ENCODE measurements at places on chromosomes 13 and 19. TPM values are rescaled to one million over a fixed set of nuclear protein-coding genes. Genes with fewer than 3 reads are reported as not detected.

Gene FCER2
- total RNA-seq = 3.8 TPM

Gene KCNJ14
- total RNA-seq = 2.1 TPM

Gene METTL21C
- not detected for total RNA-seq

Gene FARP1
- 0.82 TPM for total RNA-seq

Gene RUBCNL
- total RNA-seq = 0.30 TPM

Gene LYL1
- 9.1 TPM for total RNA-seq

Gene LSR
- total RNA-seq = 29.3 TPM

Gene TYROBP
- 51.6 TPM for total RNA-seq

Gene MCOLN1
- 49.2 TPM for total RNA-seq

Gene SOX21
- total RNA-seq = not detected

Gene SGCG
- not detected for total RNA-seq

DNA sequence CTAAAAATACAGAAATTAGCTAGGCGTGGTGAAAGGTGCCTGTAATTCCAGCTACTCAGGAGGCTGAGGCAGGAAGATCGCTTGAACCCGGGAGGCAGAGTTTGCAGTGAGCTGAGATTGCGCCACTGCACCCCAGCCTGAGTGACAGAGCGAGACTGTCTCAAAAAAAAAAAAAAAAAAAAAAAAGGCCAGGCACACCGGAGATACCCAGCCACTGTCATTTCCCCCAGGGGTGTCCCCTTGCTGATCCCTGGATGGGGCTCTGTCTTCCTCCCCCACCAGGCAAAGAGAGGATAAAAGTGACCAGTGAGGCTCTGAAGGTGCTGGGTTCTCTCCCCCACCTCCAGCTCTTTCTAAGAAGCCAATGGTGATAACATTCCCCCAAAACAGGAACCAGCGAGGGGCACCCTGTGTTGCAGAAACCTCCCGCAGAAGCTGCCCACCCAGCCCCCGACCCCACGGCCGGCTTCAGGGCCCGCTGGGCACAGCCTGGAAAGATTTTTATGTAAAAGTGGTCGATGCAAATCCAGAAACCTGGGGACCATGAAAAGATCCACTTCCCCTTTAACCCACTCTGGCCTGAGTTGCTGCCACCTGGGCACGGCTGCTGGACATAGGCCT, 61.4 kb upstream of the KLF2 start:
- no peak for DNase-seq

DNA sequence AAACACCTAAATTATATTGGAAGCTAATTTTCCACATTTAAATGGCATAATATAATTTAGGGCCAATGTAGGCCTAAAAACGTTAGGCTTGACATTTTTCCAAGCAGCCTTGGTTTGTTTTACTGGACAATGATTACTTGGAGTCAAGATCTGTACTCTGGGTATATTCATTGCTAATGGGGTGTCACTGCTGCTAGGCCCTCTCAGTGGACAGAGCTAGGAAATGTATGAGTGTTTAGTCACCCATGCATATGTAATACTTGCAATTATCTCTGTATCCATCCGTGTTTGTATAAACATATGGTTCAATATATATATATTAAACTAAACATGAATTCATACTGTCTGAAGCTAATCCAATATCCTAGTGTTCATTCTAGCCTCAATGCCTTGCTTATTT, 598.1 kb downstream of the DCT start:
- DNase-seq = no peak

DNA sequence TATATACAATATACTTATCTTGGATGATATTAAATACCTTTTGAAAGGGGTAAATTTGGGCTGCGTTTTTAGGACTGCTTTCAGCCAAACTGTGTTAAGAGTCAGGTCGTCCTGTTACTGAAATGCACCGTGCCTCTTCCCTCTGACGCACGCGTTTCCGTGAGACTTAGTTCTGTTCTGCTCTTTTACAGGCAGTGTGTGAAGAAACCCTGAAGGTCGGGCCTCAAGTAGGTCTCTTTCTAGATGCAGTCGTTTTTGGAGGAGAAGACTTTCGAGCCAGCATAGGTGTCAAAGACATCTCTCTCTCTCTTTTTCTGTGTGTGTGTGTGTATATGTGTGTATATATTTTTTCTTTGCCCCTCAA, 107.0 kb downstream of the ZIC5 start:
- DNase-seq = no peak

- DNase-seq = no peak
Measured at GRCh38 chr13:40407567-40407966, 258.9 kb downstream of the FOXO1 start.

DNA sequence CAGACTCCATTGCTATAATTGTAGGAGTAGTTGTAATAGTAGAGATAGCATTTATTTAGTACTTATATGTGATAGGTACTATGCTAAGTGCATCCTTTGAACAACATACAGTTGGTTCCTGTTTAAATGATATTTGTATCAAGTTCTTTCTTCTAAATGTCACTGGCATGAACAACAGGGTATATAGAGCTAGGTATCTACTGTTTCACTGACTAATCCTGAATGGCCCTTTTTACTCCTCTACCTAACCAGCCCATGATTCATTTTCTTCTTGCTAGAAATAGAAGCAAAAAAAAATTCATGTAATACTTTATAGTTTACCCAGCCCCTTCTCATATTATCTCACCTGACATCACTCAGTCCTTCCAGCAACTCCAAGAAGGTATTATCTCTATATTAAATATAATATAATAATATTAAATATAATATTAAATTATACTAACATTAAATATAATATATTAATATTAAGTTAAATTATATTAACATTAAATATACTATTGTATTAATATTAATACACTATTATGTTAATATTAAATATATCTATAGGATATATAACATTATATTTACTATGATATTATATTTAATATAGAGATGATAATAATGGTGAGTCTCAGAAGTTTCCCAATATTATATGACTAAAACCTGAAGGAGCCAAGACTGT, 74.2 kb downstream of the FRY start:
- no peak for DNase-seq

- DNase-seq = no peak
Measured at GRCh38 chr13:94515374-94515773, 35.9 kb upstream of the DCT start.

DNA sequence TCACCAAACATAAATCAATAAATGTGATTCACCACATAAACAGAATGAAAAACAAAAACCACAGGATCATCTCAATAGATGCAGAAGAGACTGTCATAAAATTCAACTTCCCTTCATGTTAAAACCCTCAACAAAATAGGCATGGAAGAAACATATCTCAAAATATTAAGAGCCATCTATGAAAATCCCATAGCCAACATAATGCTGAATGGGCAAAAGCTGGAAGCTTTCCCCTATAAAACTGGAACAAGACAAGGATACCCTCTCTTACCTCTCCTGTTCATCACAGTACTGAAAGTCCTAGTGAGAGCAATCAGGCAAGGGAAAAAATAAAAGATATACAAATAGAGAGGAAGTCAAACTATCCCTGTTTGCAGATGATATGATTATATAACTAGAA, 806.1 kb upstream of the MIR17HG start:
- no peak for DNase-seq

GRCh38 chr13:99421758-99422585, 79.3 kb upstream of the TM9SF2 start:
- no peak for DNase-seq

DNA sequence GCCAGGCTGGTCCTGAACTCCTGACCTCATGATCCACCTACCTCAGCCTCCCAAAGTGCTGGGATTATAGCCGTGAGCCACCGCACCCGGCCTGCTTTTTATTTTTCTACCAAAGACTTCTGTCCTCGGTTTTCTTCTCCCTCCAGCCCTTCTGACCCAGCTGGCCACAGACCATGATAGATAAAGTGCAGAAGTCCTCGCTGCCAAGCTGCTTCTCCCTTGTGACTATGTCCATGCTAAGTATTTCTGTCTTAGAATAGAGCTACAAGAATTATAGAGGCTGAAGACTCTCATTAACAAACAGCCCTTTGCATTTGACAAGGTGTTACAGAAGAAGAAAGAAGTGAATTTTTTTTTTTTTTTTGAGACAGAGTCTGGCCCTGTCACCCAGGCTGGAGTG, 15.4 kb upstream of the MAP3K10 start:
- no peak for DNase-seq

DNA sequence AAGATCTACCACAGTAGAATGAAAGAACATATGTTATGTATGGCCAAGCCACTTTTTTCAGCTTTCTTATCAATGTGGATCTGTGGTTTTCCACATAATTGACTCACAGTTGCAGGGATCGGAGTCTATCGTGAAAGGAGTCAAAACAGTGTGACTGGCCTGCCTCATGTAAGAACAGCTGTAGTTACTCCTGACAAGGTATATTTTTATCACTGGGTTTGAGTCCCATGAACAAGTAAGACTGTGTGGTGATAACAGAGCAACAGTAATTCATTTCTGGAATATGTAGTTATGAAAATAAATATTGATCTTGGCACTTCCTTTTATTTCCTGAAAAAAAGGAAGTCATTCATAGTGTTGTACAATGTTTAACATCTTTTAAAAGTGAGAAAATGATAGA, 416.6 kb downstream of the KLF12 start:
- no peak for DNase-seq

DNA sequence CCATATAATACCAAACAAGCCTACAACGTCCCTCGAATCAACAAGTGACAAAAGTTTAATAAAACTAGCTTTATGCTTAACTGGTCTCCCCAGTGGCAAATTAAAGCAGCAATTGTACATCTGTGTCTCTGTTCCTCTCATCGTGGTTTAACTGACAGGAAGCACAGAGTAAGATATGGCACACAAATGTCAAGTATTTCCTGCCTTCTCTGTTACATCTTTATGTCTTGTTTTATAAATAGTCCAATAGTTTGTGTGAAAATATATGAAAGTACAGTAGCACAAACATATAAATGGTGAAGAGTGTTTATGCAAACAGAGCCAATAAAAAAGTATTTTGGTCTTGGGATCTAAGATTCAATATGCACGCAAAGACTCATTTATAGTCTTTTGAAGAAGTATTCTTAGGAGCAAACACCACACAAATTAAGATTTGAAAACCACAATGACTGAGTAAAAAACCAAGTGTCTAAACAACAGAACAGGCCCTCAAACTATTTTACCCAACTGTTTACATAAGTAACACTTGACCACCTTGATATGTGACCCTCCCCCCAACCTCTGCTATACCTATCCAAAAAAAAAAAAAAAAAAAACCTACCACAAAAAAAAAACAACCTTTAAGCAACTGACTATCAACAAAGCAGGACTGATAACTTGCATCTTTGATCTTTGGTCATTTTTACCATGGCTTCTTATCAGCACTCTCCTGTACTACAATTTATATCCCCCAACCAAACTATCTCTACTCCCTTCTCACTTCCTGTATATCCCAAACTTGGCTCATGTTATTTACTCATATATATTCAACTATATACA, 14.0 kb downstream of the ELF1 start:
- DNase-seq = peak; percentile 60

GRCh38 chr13:105202354-105202753, 1333.1 kb downstream of the EFNB2 start:
- DNase-seq = no peak

DNA sequence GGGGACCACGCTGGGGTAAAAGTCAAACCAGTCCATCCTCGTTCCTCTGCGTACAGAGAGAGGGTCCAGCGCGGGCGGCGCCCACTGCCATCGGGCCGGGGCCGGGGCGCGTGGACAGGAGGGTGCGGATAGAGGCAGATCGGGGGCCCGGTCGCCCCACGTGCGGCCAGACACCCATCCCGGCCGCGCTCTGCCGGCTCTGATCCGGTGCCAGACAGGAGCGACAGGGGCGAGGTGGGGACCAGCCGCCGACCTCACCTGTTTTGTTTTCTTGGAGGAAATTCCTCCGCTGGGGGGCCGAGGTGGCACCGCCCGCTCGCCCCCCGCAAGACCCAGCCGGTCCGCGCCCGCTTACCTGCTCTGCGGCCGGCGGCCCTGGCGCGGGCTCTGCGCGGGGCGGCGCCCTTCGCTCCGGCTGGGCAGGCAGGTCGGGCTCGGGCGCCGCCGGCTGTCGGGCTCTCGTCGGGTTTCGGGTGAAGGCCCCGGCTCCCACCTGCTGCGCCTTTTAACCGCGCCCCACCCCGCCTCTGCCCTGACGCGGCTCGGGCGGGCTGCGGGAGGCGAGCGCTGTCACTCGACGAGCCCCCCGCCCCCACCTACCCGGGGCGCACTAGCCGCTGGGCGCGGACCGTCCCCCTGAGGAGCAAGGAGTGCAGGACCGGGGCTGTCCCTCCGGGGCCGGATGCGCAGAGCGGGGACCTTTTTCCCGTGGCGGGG, at the start of gene GJB6:
TSS of gene GJB6 (minus strand) at position 481 of the 717 bp plus-strand sequence. CDS start 8,839 bp downstream, outside the sequence.
- peak; percentile 16 for DNase-seq

- DNase-seq = no peak
Measured at GRCh38 chr19:33424181-33424580, 50.7 kb downstream of the CEBPG start.

DNA sequence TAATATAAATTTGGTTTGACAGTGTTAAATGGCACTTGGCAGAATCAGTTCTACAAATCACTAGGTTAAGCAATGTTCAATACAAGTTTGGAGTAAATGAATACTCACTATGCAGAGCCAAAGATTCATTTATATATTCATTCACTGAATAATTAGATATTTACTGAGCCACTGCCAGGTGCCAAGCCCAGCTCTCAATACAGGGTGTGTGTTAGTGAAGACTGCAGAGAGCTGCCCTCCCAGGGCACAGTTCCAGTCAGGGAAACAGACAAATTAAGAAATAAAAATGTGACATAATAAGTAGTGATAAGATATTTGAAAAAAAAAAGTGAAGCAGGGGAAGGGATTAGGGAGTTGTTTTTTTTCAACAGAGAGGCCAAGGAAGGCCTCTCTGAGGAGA, 411.7 kb downstream of the KCNRG start:
- DNase-seq = no peak

GRCh38 chr19:50331221-50331993, 2.2 kb upstream of the KCNC3 start:
- no peak for DNase-seq

GRCh38 chr13:35923347-35923746, 207.8 kb downstream of the DCLK1 start:
- DNase-seq = no peak

DNA sequence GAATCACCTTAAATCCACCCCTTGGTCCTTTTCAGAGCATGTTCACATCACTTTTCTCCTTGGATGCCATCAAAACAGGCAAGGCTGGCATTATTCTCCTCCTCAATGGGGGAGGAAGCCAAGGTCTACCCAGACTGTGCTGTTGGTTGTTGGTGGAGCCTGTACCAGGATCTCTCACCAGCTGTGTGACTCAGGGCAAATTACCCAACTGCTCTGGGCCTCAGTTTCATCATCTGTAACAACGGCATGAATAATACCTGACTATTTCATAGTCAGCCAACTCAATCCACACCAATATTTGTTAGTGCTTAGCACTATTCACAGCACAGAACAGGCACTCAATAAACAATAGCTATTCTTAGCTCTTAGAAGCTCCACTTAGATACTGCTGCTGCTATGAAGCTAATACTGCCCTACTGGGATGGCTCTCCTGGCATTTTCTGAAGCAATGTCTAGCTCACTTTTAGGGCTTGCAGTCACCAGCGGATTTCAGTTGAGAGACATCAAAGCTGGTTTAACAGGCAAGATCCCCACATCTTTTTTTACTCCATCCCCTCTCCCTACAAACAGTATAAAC, 116.9 kb downstream of the CCNA1 start:
- DNase-seq = no peak

- no peak for DNase-seq
Measured at GRCh38 chr19:6527893-6528543, 2.8 kb upstream of the TNFSF9 start.
